ENCODE measurements at places on chromosomes 7 and 10.

GRCh38 chr10:126066456-126066855 is 170.1 kb downstream of the FANK1 start:
- no peak for DNase-seq

DNA sequence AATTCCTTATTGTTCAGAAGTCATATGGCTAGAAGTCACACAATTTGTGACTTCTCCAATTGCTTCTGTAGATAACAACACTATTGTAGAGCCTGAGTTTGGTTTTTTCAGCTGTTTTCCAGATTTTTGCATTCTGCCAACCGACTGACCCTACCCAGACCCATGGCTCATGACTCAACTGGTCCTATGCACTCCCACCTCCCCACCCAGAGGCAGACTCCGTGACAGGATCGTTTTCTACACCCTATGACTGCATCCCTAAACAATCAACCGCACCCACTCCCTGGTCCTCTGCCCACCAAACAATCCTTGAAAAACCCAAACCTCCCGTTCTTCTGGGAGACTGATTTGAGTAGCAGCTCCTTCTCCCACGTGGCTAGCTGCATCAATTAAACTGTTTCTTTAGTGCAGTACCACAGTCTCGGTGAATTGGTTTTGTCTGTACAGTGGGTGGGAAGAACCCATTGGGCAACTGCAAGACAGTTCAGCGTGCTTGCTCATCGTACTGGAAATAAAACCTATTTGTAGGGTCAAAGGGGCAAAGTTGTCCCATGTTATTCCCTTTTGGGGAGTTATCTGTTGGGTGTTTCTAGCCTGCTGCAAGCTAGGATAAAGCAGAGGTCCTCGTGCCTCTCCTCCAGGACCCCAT is 150.3 kb upstream of the FAM20C start:
- no peak for DNase-seq

GRCh38 chr7:95861041-95861440 is 88.7 kb downstream of the DYNC1I1 start:
- DNase-seq: no peak

DNA sequence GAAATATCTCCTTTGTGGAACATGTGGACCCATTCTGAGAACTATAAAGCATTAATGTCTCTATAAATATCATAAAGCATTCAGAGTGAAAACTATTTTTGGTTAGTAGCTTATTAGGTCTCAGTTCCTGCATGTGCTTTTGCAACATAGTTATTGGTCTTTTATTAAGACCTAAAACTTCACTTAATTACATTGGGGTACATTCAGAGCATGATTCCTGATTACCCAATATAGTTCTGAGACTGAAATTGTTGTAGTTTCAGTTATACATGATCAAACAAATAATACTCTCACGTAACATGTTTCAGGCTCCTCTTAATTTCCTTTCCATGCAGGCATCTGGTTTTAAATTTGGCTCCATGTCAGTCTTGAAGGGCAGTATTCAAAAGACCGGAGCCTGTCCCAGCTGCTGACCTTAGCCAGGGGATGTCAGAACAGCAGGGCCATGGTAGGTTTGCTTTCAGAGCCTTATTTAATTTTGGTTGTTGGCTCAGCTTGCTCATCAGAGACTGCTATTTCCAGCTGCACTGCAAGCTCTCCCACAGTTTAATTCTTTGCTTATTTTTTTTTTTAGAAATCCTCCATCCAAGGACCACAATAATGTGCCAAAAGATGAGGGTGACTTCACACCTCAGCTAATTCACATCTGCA is 447.8 kb upstream of the FZD8 start:
- DNase-seq: no peak

DNA sequence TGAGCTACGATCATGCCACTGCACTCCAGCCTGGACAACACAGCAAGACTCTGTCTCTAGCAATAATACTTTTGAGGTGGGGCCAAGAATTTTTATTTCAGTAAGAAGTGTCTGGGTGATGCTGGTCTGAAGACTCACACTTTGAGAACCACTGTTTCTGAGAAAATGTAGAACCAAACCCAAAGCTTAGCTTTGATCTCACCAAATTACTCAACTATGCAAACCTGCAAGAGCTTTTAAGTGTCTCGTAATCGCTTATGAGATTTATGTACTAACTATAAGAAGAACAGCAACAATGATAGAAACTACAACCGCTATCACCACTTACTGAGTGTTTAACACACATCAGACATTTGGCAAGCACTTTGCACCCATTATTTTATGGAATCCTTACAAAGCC is 29.5 kb downstream of the APBB1IP start:
- DNase-seq: no peak

- DNase-seq: no peak
Observed at GRCh38 chr7:142469696-142470543, 212.1 kb upstream of the PRSS58 start.

DNA sequence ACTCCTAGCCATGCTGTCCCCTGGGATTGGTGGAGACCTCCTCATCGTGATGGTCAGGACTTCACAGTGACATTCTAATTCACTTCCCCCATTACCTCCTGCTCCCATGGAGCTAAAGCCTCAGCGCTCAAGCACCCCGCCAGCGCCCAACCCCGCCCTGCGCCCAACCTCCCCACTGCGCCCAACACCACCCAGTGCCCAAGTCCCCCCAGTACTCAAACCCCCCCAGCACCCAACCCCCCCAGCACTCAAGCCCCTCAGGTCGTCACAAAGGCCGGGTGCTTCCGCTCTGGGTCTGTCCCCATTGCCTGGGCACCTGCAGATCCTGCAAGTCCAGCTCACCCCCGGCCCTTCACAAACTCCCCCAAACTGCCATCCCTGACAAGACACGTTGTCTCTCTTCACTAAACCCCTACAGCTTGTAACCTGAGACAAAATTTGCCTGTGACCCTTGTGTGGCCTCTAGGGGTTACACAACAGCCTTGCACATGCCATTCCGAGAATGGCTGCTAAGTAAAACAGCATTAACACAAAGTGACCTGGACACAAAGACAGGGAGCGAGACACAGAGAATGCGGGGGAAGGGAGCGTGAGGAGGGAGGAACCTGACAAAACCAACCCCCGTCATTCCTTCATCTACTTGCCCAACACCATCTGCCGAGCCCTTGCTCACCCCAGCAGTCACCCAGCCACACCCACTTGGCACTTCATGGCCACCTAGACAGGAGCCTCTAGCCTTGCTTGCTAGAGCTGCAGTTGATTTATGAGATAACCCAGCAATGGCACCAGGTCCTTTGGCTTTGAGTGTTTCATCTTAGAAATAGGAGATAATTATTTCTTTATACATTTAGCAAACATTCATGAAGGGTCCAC is 107.8 kb downstream of the ADARB2 start:
- DNase-seq: no peak

DNA sequence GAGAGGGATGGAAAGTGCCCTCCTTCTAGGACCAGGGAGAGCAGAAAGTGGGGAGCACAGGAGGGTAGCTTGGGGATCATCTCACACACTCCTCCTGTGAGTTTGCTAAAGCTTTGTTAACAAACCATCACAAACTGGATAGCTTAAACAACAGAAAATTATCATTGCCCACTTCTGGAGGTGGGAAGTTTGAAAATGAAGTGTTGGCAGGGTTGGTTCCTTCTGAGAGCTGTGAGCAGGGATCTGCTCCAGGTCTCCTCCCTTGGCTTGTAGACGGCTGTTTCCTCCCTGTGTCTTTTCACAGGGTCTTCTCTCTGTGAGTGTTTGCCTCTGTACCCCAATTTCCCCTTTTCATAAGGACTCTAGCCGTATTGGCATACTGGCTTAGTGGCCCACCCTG is 32.0 kb upstream of the CXCL12 start:
- no peak for DNase-seq

DNA sequence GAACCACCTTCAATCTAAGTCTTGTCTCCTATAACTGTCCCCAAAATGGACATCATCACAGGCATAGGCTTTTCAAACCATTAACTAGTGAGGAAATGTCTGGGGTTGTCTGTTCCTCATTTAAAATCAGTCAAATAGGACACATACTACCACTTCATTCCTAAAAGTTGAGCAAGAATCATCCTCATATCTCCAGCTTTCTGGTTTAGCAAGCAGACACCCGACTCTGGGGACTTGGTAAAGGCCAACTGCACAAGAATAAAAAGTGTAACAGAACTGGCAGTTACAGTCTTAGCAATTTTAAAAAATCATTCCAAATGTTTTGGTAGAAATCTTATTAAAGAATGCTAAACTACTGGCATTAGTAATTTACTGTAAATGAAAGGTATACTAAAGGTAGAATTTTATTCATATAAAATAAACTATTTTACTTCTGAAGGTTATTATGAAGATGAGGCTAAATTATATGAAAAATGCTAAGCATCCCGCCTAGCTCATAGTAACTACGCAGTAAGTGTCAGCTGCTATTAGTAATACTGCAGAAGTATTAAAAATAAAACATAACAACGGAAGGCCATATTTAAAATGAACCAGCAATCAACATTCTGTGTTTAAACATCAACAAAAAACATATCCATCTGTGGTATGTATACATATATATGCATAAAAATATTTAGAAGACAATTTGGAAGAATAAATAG is 60.8 kb downstream of the ZNF438 start:
- no peak for DNase-seq

DNA sequence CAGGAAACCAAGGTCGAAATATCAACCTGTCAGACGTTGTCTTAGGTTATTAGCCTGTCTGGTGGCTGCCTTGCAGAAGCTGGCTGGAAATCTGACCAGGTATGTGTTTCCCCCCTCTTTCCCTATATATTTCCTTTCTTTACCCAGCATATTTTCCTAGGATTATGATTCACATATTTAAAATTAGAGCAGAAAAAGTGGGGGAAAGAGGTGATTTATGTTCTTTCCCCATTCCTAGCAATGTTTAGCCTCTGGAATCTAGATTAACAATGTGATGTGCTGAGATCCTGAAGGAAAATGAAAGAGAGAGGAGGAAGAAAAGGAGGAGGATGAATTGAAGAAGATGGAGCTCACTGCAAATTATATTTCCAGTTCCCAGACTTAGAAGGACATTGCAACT is 421.4 kb upstream of the AUTS2 start:
- DNase-seq: no peak

DNA sequence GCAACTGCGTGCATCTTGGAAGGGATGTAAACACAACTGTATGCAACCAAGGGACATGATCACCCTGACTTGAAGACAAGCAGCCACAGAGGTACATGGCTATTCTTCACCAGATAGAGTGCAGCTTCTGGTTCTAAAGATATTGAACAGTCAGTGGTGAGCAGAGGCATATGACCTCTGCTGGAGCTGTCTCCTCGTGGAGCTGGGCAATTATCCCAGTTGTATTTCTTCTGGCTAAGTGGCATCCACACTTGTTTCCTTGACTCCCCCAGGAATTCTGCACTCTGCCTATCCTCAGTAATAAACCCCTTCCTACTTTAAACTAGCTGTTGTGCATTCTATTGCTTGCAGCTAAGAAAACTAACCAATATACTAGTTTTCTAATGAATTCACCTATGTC is 216.8 kb downstream of the THSD7A start:
- DNase-seq: no peak

DNA sequence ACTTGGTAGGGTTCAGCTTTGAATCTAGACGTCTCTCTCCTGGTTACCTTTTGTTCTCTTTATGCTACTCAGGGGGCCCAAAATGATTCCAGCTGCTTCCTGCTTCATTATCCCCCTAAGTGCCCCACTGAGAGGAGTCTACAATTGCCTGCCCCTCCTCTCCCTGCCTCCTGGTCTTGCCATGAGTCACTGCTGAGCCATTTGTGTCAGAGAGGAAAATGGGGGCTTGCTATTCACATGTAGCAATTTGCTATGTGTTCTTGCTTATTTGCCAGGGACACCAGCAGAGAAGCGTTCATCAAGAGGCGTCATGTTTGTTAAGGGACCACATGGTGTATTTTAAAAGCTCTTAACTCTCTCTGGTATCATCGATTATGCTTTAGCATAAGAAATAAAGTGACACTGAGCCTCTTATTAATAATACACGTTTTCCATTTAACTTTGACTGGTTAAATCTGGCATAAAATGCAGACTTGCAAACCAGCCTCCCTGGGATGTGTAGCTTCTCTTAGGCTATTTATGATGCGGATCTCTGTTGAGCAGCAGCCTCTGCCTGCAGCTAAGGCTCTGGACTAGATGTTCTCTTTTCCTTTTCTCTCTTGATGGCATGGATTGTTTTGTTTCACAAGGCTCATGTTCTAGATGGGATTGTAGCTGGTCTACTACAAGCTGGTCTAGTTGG is 239.3 kb downstream of the AUTS2 start:
- DNase-seq: peak; percentile 99

- DNase-seq: no peak
Observed at GRCh38 chr7:132759482-132760243, 183.4 kb upstream of the PLXNA4 start.

DNA sequence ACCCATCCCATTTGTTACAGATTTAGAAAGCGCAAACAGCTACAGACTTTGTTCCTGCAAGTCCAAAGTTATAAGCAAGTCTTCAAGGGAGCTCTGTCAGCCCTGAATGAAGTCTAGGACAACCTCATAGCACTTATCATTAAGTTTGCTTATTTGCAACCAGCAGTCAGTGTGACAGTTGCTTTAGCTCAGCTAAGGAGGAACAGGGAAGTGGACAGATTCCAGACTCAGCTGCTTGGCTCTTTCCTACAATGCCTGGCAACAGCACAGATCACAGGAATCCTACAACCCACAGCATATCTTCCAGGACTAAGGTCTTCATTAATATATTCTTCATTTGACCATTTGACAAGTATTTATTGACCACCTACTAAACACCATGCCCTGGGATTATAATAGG is 17.4 kb upstream of the KIF5B start:
- DNase-seq: no peak

- no peak for DNase-seq
Observed at GRCh38 chr7:3034591-3035150, 9.0 kb downstream of the CARD11 start.

- DNase-seq: no peak
Observed at GRCh38 chr10:38146579-38147333, 52.6 kb downstream of the ZNF37A start.
